ENCODE measurements at places on chromosomes 7 and 10. TPM values are rescaled to one million over a fixed set of nuclear protein-coding genes. Genes with fewer than 3 reads are reported as not detected.

C10orf53 gene
- not detected for total RNA-seq

GRCh38 chr7:77439572-77439971, 23.4 kb upstream of the GSAP start:
- no peaks in the 10 kb centered on the region for H3K4me1 ChIP-seq
- no peak for DNase-seq
- H3K27me3 ChIP-seq = no peaks in the 10 kb centered on the region
- H3K36me3 ChIP-seq = no peaks in the 10 kb centered on the region
- no peak overlapping the region for H3K27ac ChIP-seq

LRRC4 gene
- 13.4 TPM for total RNA-seq

DNA sequence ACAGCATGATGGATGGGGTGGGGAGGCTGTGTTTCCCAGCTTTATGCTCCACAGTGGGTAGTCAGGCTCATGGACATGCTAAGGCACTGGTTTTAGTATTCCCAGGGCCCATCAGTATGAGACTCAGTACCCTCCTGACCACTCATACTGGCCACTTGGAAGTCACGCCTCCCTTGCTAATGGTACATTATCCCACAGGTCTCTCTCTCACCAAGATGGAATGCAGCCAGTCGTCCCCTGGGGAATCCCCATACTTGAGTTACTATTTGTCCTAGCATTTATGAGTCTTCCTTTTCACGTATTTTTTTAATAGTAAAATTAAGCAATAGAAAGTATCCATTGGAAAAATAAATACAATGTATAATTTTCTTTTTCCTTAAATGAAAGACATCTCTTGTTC, 80.6 kb upstream of the TBX20 start:
- no peaks in the 10 kb centered on the region for H3K27me3 ChIP-seq
- no peaks in the 10 kb centered on the region for H3K36me3 ChIP-seq
- H3K27ac ChIP-seq = no peak overlapping the region

DNA sequence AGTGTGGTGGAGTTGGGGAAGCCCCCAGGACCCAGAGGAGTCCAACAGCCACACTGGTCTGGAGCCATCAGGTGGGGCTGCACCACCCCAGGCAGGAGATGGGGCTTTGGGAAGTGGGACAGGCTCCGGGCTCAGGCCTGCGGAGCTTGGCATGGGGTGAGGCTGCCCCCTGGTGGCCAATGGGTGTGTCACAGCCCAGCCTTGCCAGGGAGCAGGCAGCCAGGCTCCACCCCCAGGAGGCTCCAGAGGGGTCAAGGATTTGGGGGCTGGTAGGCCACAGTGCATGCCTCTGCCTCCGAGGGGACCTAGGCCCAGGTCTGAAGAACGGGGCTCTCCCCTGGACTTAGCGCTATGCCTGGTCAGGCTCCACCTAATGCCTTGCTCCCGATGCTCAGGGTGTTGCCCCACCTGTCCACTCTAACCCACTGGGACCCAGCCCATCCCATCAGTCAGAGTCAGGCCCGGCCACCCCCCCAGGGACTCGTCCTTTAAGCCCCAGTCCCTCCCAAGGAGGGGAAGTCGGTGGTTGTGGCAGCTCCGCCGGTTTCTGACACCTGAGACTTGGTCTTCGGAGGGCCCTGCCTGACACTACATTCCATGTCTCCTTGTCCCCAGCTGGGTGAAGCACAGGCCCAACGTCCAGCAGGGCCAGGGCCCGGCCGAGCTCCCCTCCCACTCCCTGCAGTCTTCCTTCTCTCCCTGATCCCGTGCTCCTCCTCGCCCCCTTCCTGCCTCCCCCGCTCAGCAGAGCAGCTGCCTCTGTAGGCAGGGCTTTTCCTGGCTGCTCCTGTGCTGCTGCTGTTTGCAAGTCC, 11.3 kb upstream of the SAMD8 start:
- H3K36me3 ChIP-seq = no peaks in the 10 kb centered on the region
- peak; percentile 99 for DNase-seq
- no peaks in the 10 kb centered on the region for H3K27me3 ChIP-seq
- peak overlapping the region; percentile 25 for H3K4me3 ChIP-seq

GRCh38 chr10:80684259-80684658, 146.6 kb downstream of the SH2D4B start:
- H3K27me3 ChIP-seq = no peaks in the 10 kb centered on the region
- no peak overlapping the region for H3K27ac ChIP-seq
- no peaks in the 10 kb centered on the region for H3K36me3 ChIP-seq
- DNase-seq = no peak
- H3K4me1 ChIP-seq = no peaks in the 10 kb centered on the region

AUTS2 gene
- 101 TPM for total RNA-seq

DRGX gene
- total RNA-seq = not detected

LRIT1 gene
- not detected for total RNA-seq

- DNase-seq = no peak
- H3K27ac ChIP-seq = no peak overlapping the region
- no peaks in the 10 kb centered on the region for H3K36me3 ChIP-seq
- H3K4me1 ChIP-seq = no peaks in the 10 kb centered on the region
- no peak overlapping the region for H3K4me3 ChIP-seq
- no peaks in the 10 kb centered on the region for H3K27me3 ChIP-seq
Observed at GRCh38 chr10:94420998-94421528, 18.7 kb downstream of the TBC1D12 start.

DNA sequence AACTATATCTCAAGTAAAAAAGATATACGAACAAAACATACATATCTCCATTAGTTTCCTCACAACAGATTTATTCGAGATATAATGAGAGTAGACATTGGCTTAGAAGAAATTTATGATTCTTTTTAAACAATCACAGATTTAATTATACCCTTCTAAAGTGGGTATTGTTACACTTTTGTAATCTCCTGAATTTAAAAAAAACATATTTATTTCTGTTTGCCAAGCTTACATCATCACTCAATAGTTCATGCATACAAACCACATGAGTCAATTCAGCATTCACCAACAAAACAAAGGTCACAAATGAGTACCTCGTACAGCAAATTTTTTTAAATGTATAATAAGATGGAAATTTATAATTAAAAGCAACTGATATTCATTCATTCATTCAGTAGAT, 17.6 kb downstream of the LRRN3 start:
- no peak overlapping the region for H3K27ac ChIP-seq
- no peak overlapping the region for H3K4me3 ChIP-seq
- DNase-seq = no peak
- no peaks in the 10 kb centered on the region for H3K27me3 ChIP-seq
- no peaks in the 10 kb centered on the region for H3K36me3 ChIP-seq

GRCh38 chr7:81404669-81405068, 365.2 kb downstream of the HGF start:
- no peak overlapping the region for H3K27ac ChIP-seq
- H3K4me1 ChIP-seq = no peaks in the 10 kb centered on the region

GPR141 gene
- 0.45 TPM for total RNA-seq

DNA sequence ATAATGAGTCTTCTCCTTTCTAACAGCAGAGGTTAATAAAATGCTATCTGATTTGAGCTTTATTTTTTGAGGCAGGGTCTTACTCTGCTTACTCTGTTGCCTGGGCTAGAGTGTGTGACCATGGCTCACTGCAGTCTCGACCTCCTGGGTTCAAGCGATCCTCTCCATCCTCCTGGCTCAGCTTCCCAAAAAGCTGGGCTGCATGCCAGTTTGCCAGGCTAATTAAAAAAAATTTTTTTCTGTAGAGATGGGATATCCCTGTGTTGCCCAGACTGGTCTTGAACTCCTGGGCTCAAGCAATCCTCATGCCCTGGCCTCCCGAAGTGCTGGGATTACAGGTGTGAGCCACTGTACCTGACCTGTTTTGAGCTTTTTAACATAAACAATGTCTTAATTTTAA, 56.7 kb downstream of the SCD start:
- H3K27ac ChIP-seq = no peak overlapping the region
- H3K4me3 ChIP-seq = no peak overlapping the region
- no peaks in the 10 kb centered on the region for H3K27me3 ChIP-seq
- H3K36me3 ChIP-seq = no peaks in the 10 kb centered on the region

TUBB8 gene
- 1.5 TPM for total RNA-seq

TMEM196 gene
- total RNA-seq = 0.07 TPM

DNA sequence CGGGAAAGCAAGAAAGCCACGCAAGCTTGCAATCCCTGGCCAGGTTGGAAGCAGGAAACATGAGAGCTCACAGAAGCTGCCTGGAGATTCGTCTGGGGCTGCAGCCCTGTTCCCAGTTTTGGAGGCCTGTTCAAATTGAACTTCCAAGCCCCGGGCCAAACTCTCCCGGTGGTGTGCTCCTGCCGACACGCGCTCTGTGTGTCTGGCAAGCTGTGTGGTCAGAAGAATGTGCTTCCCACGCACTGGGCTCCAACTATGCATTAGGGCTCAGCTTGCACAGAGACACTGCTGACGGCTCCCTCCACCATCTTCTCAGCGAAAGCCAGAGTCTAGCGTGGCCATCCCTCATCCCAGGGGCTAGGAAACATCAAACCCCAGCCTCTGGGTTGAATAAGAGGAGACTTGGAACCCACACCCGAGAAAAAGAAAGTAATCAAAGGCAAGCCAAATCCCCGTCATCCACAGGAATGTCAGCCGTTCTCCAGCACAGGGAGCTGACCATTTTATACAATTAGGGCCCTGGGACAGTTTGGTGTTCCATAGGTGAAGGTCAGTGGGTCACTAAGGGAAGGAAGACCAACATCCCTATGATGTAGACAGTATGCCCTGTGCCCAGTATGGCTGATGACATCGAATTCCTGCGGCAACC, 107.2 kb downstream of the FGFR2 start:
- no peak overlapping the region for H3K27ac ChIP-seq
- H3K36me3 ChIP-seq = peaks cover 14% of the 10 kb centered on the region
- H3K27me3 ChIP-seq = no peaks in the 10 kb centered on the region
- no peak overlapping the region for H3K4me3 ChIP-seq

TMEM270 gene
- total RNA-seq = not detected

- H3K27me3 ChIP-seq = no peaks in the 10 kb centered on the region
- H3K4me3 ChIP-seq = no peak overlapping the region
- peaks cover 9% of the 10 kb centered on the region for H3K4me1 ChIP-seq
Observed at GRCh38 chr10:562142-562541, 127.3 kb downstream of the DIP2C start.
